HT1080 (cell line): ENCODE measurements at places on chromosomes 4 and X. TPM values are rescaled to one million over a fixed set of nuclear protein-coding genes. Genes with fewer than 3 reads are reported as not detected.

TLR1 gene
- total RNA-seq, result 0.07 TPM in 1 of 2 replicates, not detected in the other

SPACA5 gene
- not detected in 2 replicates for total RNA-seq

CFAP99 gene
- total RNA-seq, result not detected in 2 replicates

TMEM31 gene
- not detected in 2 replicates for total RNA-seq

GRCh38 chrX:129540722-129541184 lies 694 bp downstream of the OCRL start:
- DNase-seq, result no peak

GRCh38 chr4:153062652-153063168 lies 126.6 kb downstream of the FHDC1 start:
- no peak for DNase-seq

DNA sequence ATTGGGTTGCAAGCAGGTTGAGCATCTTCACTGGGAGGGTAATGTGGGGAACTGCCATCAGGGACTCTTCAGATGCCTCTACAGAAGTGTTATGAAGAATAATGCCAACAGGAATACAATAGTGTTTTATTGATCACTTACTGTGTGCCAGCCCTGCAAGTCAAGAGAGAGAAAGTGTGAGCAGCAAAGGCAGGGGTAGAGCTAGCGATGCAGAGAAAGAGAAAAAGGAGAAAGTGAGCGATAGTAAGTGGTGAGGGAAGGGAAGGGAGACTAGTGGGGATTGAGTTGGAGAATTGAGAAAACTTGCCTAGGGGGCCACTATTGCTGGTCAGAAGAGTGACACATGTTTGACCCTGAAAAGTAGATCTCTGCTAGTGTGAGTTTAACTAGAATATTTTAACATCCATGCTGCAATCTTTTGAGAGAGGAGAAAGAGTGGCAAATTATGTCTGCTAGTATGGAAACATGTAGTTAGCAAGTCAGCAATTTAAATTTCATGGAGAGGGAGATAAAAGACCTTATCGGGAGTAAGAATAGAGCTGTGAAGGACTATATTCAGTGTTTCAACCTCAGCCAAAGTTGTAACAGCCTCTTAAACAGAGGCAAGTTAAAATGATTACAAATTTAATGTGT lies 12.2 kb downstream of the AFF1 start:
- DNase-seq, result no peak

- peak; percentile 96 for DNase-seq
These were observed 144.1 kb downstream of the SOWAHB start for GRCh38 chr4:76753814-76754213.

DNA sequence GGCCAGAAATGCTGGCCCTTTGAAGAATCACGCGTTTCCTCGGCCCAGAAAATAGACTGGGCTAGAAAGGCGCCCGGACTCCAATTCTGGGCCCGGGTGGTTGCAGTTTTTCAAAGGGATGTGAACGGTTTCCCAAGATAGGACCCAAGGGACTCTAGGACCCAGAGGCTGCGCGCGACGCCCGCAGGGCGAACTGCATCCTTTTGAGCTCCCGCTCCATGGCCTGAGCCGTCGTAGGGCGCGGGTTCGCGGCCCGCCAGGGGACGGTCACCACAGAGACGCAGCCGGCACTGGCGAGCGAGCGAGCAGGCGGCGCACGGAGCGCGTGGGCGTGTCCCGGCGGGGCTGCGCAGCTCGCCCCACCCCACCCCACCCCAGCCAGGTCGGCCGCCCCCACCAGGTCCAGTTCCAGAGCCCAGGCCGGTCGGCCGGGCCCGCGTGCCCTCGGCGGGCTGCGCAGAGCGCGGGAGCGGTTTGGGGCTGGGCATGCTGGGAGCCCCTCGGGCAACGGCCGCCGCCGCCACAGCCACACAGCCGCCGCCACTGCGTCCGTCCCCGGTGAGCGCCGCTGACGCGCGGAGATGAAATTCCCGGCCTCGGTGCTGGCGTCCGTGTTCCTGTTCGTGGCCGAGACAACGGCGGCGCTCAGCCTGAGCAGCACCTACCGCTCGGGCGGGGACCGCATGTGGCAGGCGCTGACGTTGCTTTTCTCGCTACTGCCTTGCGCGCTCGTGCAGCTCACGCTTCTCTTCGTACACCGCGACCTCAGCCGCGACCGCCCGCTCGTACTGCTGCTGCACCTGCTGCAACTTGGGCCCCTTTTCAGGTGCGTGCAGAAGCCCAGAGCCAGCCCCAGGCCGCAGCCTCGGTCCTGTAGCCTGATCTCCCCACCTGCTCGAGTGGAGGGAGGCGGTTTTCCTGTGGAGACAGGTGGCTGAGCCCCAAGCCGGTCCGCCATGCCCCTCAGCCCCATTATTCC lies at the start of gene XK:
Gene XK (plus strand): TSS at position 411 of the 979 bp plus-strand sequence. CDS start 171 bp downstream, at position 582.
- DNase-seq, result peak; percentile 68

DNA sequence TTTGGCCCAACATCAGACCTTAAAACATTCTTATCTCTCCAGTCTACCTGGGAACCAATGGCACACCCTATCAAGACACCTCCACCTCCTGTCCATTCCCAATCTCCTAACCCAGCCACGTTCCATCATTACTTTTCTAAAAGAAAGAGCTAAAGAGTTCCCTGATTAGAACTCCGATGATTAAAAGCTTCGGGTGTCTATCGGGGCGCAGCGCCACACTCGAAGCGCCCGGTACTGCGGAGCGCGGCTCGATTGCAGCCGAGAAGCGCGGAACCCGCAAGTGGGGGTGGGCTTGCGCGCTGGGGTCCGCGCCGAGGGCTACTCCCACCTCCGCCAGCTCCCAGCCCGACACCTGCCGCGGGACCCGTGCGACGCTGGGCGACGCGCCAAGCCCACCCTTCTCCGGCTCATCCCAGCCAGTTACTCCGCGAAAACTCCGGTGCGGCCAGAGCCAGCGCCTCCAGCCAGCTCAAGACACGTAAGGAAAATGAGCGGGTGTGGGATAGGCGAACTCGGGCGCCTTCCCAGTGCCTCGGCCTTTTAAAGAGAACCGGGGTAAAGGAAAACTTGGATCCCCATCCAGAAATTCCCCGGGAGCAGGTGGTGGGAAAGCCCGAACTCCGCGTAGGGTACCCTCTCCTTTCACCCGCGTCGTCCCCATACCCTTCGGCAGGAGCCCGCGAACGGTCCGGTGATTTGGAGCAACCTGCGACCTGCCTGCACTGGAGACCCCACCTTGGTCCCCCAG lies 593 bp downstream of the NPY1R start:
- no peak for DNase-seq

- DNase-seq, result no peak
These were observed 203.2 kb downstream of the HTR2C start for GRCh38 chrX:114787061-114787460.

DNA sequence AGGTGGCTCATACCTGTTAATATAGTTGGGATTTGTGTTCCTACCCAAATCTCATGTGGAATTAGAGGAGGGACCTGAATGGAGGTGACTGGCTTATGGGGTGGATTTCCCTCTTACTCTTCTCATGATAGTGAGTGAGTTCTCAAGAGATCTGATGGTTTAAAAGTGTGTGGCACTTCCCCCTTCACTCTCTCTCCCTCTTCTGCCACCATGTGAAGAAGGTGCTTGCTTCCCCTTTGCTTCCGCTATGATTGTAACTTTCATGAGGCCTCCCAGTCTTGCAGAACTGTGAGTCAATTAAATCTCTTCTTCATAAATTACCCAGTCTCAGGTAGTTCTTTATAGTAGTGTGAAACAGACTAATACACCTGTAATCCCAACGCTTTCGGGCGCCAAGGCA lies 28.3 kb upstream of the WDR19 start:
- DNase-seq, result no peak

DNA sequence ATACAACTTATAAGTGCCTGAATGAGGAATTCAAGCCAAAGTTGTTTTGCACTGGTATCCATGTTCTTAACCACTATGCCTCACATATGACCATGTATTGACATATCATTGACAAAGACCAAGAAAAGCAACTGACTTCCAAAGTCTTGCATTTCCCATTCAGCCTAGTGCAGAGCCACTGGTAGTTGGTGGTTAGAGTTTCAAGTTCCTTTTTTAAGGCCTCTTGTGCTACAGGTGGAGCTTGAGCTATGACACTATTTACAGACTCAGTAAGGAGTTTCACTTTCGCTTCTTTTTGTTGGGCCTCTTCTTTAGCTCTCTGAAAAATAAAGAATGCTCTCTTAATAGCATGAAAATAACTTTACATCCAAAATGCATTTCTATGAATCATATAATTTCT lies 763.0 kb downstream of the DMD start:
- peak; percentile 15 for DNase-seq

DNA sequence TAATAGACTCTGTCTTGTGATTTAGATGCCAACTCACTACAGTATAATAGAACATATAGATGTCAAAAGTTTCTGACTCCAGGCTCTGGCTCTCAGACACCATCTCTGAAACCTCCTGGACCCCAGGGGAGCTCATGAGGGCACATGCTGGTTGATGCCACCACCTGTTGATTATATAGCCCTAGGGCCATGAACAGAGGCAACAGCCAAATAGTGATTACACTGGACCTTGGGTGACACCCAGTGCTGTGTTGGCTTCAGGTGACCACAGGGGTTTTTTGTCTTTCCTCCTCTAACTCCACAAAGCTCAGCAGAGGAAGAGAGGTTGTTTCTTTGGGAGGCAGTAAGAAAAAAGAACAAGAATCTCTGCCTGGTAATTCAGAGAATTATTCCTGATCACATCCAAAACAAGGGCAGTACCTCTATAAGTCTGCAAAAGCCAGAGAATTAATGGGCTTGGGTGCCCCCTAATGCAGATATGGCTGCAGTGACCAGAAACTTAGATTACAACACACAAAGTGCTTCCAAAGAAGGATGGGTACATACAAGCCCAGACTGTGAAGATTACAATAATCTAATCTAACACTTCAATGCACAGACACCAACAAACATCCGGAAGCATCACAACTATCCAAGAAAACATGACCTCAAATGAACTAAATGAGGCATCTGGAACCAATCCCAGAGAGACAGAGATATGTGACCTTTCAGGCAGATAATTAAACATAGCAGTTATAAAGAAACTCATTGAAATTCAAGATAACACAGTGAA lies 1920.6 kb downstream of the ARAP2 start:
- DNase-seq, result peak; percentile 6

GRCh38 chrX:109374262-109374960 lies 107.5 kb downstream of the GUCY2F start:
- DNase-seq, result peak; percentile 67

DNA sequence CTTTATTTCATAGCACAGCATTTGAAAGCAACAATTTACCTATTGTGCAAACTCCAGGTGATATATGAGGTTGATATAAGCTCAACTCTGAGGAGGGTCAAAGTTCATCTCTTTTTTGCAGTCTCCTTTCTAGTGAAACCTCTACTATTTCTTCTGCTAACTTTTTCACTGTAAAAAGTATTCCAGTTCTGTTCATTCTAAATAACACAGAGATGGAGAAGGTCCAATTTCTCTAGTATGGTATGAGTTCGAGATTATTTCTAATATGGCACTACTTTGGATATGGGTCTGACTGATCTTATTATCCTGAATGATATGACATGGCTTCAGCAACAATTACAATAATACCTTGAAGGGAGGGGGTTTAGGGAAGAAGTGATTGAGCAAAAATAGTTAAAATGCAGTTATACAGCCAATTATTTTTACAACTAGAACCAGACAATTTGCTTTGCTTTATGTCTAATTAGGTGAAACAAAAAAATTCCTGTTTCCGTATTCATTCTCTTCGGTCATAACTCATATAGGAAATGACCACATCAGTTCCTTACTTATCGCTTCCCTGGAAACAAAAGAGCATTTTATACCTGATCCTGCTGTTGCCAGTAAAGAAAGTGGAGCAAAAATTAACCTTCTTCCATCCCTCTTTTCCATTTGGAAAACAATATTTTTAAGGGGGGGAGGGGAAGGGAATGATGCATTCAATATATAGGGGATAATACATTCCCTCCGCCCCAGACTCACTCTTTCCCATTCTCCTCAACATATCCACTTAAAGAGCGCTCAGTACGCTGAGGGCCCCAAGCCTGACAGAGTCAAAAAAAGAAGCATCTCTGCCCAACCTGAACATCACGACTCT lies 1.0 kb downstream of the TBC1D9 start:
- peak; percentile 26 for DNase-seq

- no peak for DNase-seq
These were observed 24.0 kb downstream of the PIGG start for GRCh38 chr4:522911-523443.
